ENCODE measurements at places on chromosomes 7 and 10.

DNA sequence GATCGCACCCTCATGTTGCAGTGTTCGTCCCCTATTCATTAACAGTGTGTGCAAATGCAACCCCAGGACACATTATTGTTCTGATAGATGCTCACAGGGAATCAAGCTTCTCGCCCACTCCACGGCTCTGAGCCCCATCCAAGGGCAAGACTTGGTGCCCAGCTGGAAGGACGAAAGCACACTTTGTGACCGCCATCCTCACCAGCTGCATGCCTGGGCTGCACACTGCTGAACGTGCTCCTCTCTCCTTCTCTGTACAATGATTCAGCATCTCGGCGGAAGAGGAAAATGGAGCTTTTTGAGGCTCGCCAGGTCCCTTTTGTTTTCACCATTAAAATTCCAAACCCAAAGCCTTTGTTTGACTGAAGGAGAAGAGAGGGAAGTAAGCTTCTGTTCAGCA is 41.9 kb downstream of the MKI67 start:
- no peak for DNase-seq

GRCh38 chr7:34332006-34332405 is 326.0 kb upstream of the NPSR1 start:
- DNase-seq, result no peak

- no peak for DNase-seq
Measured at GRCh38 chr10:35460852-35461460, 124.6 kb downstream of the CCNY start.

- DNase-seq, result no peak
Measured at GRCh38 chr10:111129363-111129762, 52.5 kb downstream of the ADRA2A start.

DNA sequence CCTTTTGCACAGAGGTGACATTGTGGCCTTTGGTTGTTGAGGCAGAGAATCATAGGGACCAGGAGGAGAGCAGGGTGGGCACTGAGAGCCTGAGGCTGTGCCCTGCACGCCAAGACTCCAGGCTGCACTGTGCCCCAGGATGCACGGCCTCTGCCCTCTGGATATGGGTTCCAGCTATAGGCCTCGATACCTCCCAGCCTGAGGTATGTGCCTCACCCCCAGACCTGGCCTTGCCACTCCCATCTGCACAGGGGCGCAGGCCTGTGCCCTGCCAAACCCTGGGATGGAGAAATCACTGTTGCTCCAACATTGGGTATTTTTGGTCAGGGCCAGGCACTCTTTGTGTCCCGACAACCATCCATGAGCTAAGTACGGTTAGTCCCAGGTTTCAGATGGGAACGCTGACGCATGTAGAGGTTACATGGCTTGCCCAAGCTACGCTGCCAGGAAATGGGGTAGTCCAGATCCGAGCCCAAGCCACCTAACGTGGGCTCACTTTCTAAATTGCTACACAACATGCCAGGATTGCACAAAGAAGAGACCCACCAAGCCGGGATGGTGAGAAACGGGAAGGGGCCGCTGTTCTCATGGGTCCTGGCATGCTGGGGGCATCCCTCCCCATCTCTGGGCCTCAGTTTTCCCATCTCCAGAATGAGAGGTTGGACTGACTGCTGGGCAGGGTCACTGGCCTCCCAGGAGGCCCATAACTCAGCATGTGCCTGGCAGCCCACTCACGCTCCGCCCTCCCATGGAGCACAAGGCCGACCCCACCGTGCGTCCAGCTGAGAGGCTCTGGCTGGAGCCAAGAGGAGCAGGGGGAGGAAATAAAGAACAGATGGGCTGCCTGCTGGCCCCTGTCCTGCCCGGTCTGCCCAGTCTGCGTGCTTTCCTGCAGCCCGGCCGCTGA is 44.2 kb downstream of the ZCCHC24 start:
- no peak for DNase-seq

DNA sequence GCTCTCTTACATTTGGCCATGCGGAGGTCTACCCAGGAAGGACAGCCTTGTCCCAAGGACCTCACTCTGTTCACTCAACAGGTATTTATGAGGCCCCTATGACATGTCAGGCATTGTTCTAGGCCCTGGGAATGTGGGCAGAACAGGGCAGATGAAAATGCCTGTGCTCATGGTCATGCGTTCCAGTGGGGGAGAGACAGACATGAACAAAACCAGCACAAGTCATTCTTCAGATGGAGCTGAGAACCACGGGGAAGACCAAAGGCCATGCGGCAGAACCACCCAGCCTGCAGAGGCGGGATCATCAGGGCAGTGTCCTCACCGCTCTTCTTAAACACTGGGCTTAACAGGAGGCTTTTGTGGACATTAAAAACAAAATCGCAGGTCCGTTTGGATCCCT is 636.1 kb downstream of the SDK1 start:
- no peak for DNase-seq

- DNase-seq, result no peak
Measured at GRCh38 chr7:122675011-122675410, 23.9 kb downstream of the RNF133 start.
